Transverse colon (tissue), 4 donors: ENCODE measurements at places on chromosomes 13 and 19.

DNA sequence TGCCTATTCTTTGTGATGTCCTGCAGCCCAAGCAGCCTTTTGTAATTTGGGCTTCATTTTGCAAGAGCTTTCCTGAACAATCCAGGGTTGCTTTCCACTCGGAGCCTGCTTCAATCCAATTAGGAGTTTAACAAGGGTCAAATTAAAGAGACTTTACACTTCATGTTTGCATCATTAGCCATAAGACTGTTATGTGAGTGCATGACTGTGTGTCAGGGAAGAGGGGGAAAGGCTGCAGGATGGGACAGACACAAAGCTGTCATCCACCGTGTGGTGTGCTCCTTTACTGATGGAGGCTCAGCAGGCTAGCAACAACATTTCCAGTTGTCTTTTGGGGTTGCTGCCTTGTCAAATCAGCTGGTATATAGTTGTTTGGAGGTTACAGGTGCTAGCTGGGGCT is 23.7 kb upstream of the MAB21L1 start:
- no peak for DNase-seq

- DNase-seq, result no peak
Observed at GRCh38 chr13:48400090-48400694, 12.7 kb downstream of the LPAR6 start.

- DNase-seq, result no peak
Observed at GRCh38 chr19:44813070-44813840, 4.4 kb downstream of the BCAM start.

DNA sequence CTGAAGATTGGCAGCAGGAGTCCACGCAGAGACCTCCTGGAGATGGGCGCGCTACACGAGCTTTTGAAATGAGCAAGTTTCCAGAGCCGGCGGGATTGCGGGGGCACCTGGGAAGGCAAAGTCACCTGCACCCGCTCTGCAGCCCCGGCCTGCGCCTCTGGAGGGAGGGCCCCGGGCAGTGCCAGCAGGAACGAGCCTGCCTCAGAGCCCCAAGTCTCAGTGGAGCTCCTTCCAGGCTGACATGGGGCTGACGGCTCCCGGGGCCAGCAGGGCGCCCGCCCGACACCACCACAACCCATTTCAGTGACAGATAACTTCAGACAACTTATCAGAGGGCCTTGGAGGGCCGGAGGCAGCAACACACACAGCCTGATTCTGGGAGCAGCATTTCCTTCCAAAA is 45.0 kb downstream of the RASA3 start:
- DNase-seq, result no peak

GRCh38 chr19:17687141-17687856 is 855 bp downstream of the UNC13A start:
- DNase-seq, result no peak

GRCh38 chr13:95003019-95003813 is 290.9 kb upstream of the SOX21 start:
- no peak for DNase-seq

DNA sequence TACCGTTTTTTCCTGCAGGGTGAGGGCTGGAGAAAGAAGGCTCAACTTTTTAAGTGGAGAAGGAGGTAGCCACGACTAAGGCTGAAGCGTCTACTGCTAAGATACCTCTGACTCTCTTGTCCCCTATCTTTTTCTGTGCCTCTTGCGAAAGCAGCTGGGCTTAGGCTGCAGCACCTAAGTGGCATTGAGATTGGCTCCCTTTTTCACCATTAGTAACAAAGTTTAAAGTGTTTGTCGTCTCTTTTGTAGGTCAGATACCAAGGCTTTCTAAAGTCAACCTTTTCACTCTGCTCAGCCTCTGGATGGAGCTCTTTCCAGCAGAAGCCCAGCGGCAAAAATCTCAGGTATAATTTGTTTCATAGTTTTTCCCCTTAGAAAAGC is 887 bp downstream of the CDADC1 start:
- DNase-seq, result no peak

- no peak for DNase-seq
Observed at GRCh38 chr13:82681535-82681934, 1200.7 kb downstream of the SLITRK1 start.

DNA sequence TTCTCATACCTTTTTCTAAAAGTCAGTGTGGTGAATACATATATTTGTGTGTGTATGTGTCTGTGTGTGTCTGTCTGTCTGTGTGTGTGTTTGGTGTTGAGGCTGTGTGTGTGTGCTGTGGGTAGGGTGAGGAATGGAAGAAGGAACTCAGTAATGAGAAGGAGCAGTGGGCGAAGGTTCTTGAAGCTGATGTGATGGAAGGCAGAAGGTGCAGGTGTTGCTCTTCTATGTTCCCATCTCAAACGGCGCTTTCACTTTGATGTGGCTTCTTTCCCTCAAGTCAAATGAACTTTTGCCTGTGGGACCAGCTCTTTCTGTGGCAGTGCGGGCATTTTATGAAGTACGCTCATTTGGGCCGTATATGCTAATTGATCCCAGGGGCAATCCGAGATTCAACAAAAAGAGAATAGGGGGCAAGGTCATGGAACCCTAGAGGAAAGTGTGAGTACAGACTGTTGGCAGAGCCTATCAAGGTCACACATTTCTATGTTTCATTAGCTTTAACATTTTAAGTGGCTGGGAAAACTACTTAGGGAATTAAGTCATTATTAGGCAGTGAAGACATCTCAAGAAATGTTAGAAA is 15.2 kb downstream of the BIVM start:
- DNase-seq, result no peak

GRCh38 chr13:96426167-96426566 is 336.3 kb downstream of the HS6ST3 start:
- DNase-seq, result no peak

DNA sequence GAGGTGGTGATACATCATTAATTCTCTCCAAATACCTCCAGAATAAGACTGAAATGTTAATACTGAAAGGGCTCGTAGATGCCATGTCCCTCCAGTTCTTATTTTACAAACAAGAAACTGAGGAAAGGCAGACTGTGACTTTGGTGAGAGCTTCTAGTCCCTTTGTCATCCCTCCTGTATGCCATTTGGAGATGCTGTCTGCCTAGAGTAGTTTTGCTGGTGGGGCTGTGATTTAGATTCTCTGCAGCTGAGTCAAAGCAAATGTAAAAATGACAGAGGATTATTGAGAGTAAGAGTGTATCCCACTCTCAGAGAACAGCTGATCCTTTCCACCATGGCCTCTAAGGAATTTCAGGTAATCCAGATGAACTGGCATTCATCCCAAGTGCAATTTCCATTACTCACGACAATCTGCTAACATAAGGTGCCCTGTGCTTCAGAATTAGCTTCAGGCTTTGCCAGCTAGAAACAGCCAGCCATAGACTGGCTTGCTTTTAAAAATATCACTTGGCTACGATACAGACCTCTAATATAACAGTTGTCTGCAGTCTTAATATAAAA is 16.8 kb downstream of the PABPC3 start:
- DNase-seq, result no peak

- no peak for DNase-seq
Observed at GRCh38 chr13:50646070-50646469, 197.4 kb downstream of the DLEU7 start.

GRCh38 chr19:29400917-29401711 is 124.7 kb upstream of the VSTM2B start:
- DNase-seq, result no peak

GRCh38 chr19:42280815-42281145 is 11.7 kb downstream of the CIC start:
- peak; percentile 49 for DNase-seq

DNA sequence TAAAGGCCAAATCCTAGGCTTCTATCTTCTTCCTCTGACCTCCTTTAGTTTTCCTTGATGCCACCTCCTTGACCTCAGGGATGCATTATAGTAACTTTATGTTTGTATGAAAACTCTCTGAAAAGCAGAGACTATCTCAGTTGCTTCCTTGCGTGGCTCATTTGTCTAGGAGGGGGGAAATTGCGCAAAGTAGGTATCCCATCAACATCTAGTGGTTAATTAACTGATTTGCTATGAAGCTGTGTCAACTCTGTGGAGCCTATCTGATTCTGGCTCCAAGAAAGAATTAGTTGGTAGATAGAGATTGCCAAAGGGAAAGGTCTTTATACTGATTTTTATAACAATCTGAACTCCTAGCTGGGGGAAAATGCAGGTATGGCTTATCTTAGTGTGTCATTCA is 82.1 kb upstream of the FRY start:
- no peak for DNase-seq

DNA sequence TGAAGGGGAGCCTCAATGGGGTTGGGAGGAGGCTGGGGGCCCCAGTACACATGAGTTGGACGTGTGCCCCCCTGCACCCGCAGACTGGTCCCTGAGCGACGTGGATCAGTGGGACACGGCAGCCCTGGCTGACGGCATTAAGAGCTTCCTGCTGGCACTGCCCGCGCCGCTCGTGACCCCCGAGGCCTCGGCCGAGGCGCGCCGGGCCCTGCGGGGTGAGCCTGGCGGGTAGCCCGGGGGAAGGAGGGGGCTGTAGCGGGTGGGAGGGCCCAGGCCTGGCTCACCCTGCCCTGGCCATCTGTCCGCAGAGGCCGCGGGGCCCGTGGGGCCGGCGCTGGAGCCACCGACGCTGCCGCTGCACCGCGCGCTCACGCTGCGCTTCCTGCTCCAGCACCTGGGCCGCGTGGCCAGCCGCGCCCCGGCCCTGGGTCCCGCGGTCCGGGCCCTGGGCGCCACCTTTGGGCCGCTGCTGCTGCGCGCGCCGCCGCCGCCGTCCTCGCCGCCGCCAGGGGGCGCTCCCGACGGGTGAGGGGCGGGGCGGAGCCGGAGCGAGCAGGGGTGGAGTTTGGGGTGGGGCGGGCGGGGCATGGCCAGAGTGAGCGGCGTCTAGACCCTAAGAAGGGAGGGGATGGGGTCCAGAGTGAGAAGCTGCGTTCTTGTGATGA is 8.1 kb downstream of the PIK3R2 start:
- peak; percentile 83 for DNase-seq

GRCh38 chr13:90839061-90839460 is 508.4 kb upstream of the MIR17HG start:
- no peak for DNase-seq

GRCh38 chr19:5321851-5322681 is 18.5 kb downstream of the PTPRS start:
- DNase-seq, result peak; percentile 29

DNA sequence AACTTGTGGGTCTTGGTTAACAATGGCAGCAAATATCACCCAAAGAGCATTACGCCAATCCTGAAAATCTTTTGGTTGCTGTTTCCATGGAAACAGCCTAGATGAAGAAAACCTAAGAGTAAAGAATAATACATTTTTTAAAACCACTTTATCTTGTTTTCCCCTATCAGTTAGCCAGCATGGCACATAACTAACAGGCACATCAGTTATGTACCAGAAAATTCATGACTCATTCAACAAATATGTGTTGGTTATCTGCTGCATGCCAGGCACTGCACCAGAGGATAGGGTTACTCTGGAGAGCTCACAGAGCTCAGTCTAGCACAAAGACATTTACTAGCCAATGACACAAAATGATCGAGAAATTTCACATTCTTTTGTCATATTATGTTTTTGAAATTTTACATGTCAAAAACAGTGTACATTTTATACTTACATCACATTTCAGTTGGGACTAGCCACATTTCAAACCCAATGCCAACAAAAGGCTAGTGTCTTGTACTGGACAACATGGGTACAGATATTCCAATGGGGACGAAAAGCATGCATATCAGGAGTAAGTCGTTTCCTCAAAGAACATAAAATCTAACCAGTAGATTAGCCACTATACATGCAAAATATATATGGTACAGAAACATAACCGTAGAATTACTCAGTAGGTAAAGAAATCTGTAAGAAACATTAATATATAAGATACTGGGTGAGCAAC is 20.3 kb downstream of the LNX2 start:
- DNase-seq, result no peak

DNA sequence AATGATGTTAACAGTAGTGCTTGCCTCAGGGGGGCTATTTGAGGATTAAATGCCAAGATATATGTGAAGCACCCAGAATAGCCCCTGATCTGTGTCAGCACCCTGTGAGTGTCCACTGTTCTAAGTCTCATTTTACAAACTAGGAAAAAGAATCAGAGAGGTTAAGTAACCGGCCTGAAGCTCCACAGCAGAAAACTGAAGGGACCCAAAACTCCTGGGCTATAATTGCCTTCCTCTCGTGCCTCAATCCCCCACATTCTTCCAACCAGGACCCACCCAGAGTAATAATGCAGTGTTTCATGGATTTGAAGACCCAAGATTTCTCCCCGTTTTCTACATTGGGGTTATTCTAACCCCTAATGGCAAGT is 2.3 kb downstream of the PVR start:
- DNase-seq, result no peak

DNA sequence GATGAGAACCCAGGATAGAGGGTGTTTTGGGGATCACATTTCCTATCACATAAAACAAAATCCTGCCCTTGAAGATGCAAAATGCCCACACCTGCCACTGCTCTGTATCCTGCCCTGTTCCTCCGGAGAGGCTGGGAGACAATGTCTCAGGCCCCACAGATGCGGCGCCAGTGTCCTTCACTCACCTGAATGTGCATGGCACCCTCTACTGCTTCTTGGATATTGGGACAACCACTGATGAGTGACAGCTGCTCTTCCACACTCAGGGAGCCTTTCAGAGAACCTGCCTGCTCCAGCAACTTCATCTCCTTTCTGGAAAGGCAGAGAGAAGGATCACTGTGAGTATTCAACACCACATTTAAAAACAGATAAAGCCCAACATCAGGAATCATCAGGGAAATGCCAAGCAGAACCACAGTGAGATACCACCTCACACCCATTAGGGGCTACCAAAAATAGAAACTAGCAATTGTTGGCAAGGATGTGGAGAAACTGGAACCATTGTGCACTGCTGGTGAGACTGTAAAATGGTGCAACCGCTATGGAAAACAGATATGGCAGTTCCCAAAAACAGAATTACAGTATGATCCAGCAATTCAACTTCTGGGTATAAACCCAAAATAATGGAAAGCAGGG is 36.4 kb downstream of the CRYL1 start:
- DNase-seq, result peak; percentile 52

DNA sequence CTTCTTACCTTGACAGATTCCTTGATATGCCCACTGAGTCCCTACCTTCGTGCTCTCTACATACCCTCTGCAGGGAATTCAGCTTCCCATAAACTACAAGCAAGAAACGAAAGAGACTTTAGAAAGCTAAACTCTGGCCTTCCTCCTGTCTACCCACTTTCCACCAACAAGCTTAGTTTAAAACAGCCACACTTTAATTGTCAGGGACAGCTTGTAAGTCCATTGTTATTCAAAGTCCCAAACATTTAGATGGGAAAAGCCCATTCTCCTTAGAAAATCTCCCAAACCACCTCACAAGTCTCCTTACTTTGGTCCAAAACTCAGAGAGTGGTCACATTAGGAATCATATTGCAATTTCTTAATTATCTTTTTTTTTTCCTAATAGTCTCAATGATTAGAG is 2695.8 kb downstream of the PCDH9 start:
- DNase-seq, result no peak
